ENCODE measurements at places on chromosomes 12 and 14.
A peak's percentile ranks its signal among the peaks of the same experiment; 100 is the strongest.

GRCh38 chr12:5262450-5262849 is 169.5 kb upstream of the NTF3 start:
- DNase-seq = no peak

- no peak for DNase-seq
Measured at GRCh38 chr12:89236748-89237383, 115.4 kb downstream of the DUSP6 start.

DNA sequence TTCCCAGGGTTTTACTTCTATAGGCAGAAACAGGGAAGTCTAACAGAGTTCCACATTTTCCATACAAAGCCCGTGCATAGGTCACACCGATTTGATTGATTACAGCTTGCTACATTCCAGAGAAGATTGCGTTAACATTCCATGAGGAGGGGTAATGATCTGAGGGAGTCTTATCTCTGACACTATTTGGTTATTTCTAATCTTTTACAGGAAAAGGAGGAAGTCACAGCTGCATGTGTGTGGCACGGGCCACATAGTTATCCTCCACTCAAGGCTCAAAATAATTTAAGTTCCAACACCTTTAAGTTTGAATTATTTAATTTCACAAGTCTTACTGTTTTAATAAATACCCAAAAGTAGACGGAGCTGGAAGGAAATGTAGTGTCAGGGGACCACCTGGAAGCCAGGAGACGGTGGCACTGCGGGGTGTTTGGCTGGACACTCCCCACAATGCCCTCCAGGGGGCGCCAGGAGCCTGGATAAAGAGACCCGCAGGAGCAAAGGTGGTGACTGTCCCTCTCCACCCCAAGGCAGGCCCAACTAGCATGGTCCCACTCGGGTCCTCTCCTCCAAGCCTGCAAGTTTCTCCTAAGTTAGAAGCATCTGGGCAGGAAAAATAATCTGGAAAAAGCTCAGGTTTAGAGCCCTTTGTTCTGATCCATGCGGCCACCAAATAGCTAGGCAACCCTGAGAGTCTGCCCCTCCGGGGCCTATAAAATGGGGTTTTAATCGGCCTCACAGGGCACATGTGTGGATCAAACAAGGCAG is 20.2 kb downstream of the KRT8 start:
- peak; percentile 91 for DNase-seq

GRCh38 chr12:106551410-106551809 is 31.4 kb upstream of the RFX4 start:
- no peak for DNase-seq

All from osteocyte (in vitro differentiated cells).